ENCODE measurements at places on chromosomes 3 and 15.

GRCh38 chr3:11288786-11289637 lies 16.8 kb downstream of the ATG7 start:
- H3K4me1 ChIP-seq: peaks cover 41% of the 10 kb centered on the region
- H3K27ac ChIP-seq: peak overlapping the region; percentile 86
- no peaks in the 10 kb centered on the region for H3K27me3 ChIP-seq
- H3K36me3 ChIP-seq: no peaks in the 10 kb centered on the region

GRCh38 chr3:71358243-71358642 lies 225.3 kb downstream of the FOXP1 start:
- H3K4me3 ChIP-seq: no peak overlapping the region
- no peaks in the 10 kb centered on the region for H3K36me3 ChIP-seq
- H3K27ac ChIP-seq: no peak overlapping the region
- H3K4me1 ChIP-seq: peaks cover 5% of the 10 kb centered on the region

DNA sequence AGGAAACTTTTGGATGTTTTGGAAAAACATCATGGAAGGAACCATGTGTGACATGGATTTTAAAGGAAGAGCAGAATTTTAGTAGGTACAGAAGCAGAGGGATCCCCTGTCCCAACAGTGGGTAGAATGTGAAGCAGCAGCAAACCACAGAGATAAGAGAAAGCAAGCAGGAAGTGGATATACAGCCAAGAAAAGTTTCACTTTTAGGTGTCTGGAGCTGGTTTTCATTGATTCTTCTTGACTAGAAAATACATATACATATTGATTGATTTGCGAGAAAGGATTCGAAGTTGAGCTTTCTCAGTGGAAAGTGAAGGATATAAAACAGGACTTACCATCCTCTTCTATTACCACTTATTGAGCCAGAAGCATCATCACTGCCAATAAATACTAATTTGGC lies 133.5 kb downstream of the KCNMB2 start:
- H3K4me1 ChIP-seq: no peaks in the 10 kb centered on the region
- H3K36me3 ChIP-seq: no peaks in the 10 kb centered on the region
- no peak overlapping the region for H3K4me3 ChIP-seq
- H3K27ac ChIP-seq: no peak overlapping the region
- H3K27me3 ChIP-seq: no peaks in the 10 kb centered on the region

GRCh38 chr3:132536442-132537153 lies 60.5 kb upstream of the ACKR4 start:
- peaks cover 12% of the 10 kb centered on the region for H3K4me1 ChIP-seq
- H3K36me3 ChIP-seq: peaks cover 13% of the 10 kb centered on the region
- DNase-seq: no peak
- H3K27ac ChIP-seq: peak overlapping the region; percentile 54
- H3K27me3 ChIP-seq: no peaks in the 10 kb centered on the region

DNA sequence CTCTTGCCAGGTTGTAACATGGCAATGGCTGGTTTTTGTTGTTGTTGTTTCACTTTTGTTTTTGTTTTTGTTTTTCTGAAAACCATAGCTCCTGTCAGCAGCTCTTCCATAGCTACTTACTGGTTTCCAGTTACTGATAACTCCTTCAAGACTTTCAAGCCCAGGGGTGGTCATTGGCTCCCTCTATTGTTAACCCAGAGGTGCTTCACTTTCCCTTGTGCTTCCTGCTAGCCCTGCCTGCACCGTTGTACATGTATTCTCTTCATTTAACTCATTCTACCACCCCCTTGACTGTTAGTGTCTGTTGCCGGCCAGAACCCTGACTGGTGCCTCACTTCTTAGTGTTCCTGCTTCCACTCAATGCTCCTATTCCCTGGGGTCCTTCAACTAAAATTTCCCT lies 4.2 kb upstream of the TRAT1 start:
- DNase-seq: no peak
- no peak overlapping the region for H3K27ac ChIP-seq
- no peaks in the 10 kb centered on the region for H3K27me3 ChIP-seq

DNA sequence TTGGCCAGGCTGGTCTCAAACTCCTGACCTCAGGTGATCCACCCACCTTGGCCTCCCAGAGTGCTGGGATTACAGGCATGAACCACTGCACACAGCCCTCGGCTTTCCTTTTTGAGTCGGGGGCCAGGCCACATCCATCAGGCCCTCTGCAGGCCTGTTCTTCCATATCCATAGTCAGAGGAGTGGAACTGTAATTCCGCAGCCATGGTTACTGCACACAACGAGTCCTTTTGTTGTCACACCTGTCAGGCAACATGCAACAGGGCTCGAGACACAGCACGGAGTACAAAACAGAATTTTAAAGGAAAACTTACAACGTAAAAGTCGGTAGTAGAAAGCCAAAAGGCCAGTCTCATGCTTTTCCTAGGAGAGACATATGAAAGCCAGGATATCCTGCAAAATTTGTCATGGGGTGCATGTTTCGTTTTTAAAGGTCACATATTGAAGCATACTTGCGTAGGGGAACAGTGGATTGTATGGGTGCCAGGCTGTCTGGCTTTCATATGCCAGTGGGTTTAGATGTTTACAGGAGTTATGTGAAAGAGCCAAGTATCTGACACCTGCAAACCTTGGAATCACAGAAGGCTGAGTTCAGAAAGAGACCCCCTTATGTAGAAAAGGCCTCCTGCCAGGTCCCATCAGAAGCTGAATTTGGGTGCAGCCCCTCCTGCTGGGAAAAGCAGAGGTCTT lies 63.2 kb upstream of the LPP start:
- H3K4me3 ChIP-seq: no peak overlapping the region
- H3K27me3 ChIP-seq: no peaks in the 10 kb centered on the region
- H3K27ac ChIP-seq: no peak overlapping the region
- no peak for DNase-seq
- H3K4me1 ChIP-seq: no peaks in the 10 kb centered on the region

DNA sequence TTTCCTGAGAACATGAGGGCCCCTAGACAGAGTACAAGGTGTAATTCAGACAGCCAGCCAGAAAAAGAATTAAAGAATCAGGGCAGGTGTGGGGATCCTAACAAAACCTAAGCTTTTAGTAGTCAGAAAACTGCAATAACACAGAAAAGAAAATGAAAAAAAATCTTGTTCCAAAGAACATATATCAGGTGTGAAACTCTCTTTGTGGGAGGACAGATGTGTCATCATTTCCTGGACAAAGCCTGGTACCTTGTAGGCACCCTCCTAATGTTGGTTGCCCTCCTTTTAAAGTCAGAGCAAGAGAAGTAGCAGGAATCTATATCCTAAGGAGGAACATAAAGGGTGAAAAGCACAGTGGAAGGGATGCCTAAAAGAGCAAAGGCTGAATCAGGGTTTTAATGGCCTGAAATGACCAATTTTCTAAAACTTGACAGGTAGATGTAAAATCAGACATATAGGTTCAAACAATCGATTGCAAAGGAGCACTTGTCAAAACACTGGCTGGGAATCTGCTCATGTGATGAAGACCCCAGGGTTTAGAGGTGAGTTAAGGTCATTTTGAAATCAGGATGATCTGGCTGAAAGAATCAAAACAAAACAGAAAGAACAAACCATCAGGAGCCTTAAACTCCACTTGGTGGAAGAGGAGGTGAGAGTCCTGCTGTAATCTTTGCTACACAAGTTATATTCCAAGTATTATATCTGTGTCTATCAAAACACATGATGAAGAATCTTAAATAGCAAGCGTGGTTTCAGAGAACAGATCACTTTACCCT lies 54.9 kb downstream of the TGFBR2 start:
- H3K4me1 ChIP-seq: peaks cover 80% of the 10 kb centered on the region
- peak overlapping the region; percentile 81 for H3K27ac ChIP-seq
- H3K36me3 ChIP-seq: peaks cover 9% of the 10 kb centered on the region

DNA sequence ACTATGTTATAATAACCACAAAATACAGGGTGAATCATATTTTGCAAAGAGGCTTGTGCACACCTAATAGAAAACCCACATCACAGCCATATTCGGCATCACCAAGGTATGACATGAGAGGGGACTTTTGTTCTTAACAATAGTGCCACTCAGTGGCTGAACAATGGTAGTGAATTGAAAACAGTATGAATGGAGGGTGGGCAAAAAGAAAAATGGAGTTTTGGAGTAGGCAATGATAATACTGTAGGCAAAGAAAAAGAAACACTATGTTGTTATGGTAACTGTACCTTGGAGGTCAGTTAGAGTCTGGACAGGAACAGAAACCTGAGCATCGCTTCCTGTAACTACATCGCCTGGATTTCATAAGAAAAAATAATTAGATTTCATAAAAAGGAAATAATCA lies 348.6 kb downstream of the PLCL2 start:
- H3K4me3 ChIP-seq: no peak overlapping the region
- no peak overlapping the region for H3K27ac ChIP-seq
- DNase-seq: no peak
- H3K27me3 ChIP-seq: no peaks in the 10 kb centered on the region

DNA sequence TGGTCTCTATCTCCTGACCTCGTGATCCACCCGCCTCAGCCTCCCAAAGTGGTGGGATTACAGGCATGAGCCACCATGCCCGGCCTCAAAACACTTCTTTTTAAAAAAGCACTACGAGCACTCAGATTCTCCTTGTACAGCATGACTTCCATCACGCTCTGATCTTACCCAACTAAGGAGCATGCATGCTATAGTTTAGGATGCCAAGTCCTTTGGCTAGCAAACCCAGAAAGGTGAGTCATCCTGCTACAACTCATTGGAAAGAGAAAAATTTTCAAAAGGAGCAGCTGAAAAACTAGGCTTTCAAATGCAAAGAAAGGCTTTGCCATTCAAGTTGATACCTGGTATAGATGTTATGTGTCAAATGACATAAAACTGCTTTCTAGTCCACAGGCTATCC lies 70.3 kb upstream of the PRICKLE2 start:
- H3K36me3 ChIP-seq: no peaks in the 10 kb centered on the region
- H3K27ac ChIP-seq: no peak overlapping the region
- DNase-seq: no peak
- peaks cover 7% of the 10 kb centered on the region for H3K4me1 ChIP-seq
- no peak overlapping the region for H3K4me3 ChIP-seq

DNA sequence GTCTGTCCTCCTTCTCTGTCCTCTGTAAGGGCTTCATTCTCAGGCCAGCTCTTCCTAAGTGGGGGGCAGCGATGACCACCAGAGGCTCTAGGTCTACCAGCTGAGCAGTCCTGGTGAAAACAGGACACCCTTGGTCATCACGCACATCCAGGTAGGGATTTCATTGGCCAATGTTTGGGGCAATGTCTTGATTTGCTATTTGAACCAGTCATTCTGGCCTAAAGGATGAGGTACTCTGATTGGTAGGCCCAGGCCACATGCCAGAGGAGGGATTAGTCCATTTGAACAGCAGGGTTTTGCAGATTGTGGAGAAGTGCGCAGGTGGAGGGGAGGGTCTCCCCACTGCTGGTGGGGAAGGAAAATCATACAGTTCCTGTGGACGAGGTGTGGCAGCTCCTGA lies 57.3 kb downstream of the PLXNA1 start:
- no peaks in the 10 kb centered on the region for H3K36me3 ChIP-seq
- H3K27ac ChIP-seq: no peak overlapping the region
- H3K4me3 ChIP-seq: no peak overlapping the region
- no peaks in the 10 kb centered on the region for H3K27me3 ChIP-seq

DNA sequence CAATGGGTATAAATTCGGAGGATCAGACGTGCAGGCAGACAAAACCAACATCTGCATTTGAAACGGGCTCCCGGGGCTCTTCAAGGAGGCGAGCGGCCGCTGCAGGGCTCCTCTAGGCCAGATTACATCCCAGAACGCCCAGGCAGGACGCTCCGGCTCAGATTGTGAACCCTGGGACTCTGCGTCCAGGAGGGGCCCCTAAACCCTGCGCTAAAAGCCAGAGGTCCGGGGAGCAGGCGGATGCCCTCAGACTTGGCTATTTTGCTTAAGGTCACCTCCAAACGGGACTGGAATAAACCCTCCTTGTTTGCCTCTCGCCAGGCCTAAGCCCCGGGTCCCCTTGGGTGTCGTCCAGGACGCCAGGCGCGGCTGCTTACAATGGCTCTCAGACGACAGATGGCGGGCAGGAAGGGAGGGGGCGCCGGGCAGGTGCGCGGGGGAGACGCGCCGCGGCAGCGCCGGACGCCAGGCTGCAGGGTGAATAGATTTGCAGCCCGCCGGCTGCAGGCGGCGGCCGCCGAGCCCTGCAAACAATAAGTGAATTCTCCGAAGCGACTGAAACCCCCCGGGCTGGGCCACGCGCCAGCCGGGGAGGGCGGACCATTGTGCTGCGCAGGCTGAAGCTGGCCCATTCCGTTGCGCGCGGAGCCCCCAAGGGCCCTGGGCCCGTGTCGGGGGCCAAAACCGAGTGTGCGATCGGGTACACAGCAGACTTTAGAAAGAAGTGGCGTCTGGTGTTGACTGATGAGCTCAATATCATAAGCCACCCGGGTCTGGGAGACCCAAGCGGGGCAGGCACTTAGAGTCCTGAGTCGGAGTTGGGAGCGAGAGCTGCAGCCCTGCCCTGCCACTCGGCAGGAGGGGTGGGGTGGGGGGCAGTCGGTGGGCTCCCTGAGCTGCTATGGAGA lies 32.3 kb upstream of the AMOTL2 start:
- H3K27ac ChIP-seq: no peak overlapping the region
- H3K4me3 ChIP-seq: peak overlapping the region; percentile 72
- H3K27me3 ChIP-seq: no peaks in the 10 kb centered on the region
- H3K4me1 ChIP-seq: no peaks in the 10 kb centered on the region
- DNase-seq: no peak
- no peaks in the 10 kb centered on the region for H3K36me3 ChIP-seq

DNA sequence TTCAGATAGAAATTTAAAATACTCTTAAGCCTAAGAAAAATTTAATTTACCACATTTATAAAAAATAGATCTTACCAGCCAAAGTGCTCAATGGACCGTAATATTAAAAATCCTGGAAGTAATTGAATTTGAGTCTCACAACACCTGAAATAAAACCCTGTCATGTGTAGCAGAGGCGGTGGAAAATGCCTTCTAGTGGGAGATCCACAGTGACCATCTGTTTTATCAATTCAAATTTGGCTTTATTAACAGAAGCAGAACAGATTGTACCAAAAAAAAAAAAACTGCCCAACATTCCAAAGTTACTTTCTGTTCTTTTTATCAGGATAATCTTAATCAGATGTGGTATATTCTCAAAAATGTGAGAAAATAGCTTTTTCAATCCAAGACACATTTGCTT lies 71.7 kb downstream of the DMXL2 start:
- no peak overlapping the region for H3K27ac ChIP-seq
- no peak for DNase-seq
- no peak overlapping the region for H3K4me3 ChIP-seq
- no peaks in the 10 kb centered on the region for H3K27me3 ChIP-seq
- no peaks in the 10 kb centered on the region for H3K36me3 ChIP-seq
- H3K4me1 ChIP-seq: no peaks in the 10 kb centered on the region

- H3K4me1 ChIP-seq: no peaks in the 10 kb centered on the region
- H3K27me3 ChIP-seq: no peaks in the 10 kb centered on the region
- no peak overlapping the region for H3K4me3 ChIP-seq
- no peaks in the 10 kb centered on the region for H3K36me3 ChIP-seq
- DNase-seq: no peak
- no peak overlapping the region for H3K27ac ChIP-seq
These were observed 397.1 kb upstream of the CFAP20DC start for GRCh38 chr3:59446775-59447465.

GRCh38 chr3:99542767-99543518 lies 95.5 kb upstream of the COL8A1 start:
- no peak overlapping the region for H3K4me3 ChIP-seq
- H3K27ac ChIP-seq: no peak overlapping the region
- no peaks in the 10 kb centered on the region for H3K27me3 ChIP-seq
- no peaks in the 10 kb centered on the region for H3K36me3 ChIP-seq
- no peak for DNase-seq

- H3K4me3 ChIP-seq: no peak overlapping the region
- H3K27me3 ChIP-seq: no peaks in the 10 kb centered on the region
- no peak for DNase-seq
- H3K27ac ChIP-seq: peak overlapping the region; percentile 61
These were observed 224.4 kb downstream of the ZMAT3 start for GRCh38 chr3:178847190-178847589.
